ENCODE measurements at places on chromosomes 3 and 15.

- no peak for DNase-seq
Measured at GRCh38 chr3:12308517-12308916, 19.6 kb downstream of the PPARG start.

- no peak for DNase-seq
Measured at GRCh38 chr3:106343811-106344210, 475.0 kb upstream of the CBLB start.

GRCh38 chr3:36824443-36824842, 60.1 kb upstream of the DCLK3 start:
- DNase-seq, result no peak

GRCh38 chr15:77839970-77840905, 207.5 kb upstream of the LINGO1 start:
- no peak for DNase-seq

DNA sequence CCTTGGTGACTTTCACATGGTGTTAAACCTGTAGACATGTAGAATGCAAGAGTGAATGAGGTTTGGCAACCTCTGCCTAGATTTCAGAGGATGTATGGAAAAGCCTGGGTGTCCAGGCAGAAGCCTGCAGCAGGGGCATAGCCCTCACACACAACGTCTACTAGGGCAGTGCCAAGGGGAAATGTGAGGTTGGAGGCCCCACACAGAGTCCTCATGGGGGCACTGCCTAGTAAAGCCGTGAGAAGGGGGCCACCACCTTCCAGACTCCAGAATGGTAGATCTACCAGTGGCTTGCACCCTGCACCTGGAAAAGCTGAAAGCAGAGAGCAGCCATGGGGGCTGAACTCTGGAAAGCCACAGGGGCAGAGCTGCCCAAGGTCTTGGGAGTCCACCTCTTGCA, 241.2 kb downstream of the KLF13 start:
- no peak for DNase-seq

DNA sequence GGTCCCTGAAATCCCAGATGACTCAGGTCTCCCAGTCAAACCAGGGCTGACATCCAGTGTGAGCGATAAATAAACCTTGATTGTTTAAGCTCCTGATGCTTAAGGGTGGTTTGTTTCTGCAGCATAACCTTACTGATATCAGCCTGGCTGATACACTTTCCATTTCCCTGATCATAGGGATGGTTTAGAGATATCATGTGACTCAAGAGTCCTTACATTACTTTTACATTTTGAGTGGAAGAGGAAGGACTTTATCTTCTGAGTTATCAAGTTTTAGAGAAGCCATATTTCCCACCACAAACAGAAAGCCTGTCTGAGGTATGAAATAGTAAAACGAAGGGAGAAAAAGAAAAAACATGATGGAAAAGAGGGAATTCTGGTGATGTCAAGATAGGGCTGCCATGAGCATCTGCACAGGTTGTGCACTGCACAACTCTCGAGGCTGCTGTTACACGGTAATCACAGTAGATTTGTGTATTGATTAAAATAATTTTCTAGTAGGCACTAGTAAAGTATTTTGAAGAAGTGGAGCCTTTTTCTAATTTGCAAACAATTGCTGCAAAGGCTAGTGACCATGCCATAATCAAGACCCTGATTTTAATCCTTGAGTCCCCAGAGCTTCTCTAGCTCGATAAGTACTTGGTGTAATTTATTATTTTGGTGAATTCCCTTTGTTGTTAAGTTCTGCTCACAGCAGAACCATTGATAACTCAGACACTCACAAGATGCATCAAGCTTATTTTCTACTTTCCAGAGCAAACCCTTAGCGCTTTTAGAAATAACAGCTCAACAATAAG, 34.1 kb upstream of the FBLN2 start:
- DNase-seq, result no peak

- DNase-seq, result no peak
Measured at GRCh38 chr15:49573421-49573820, 47.2 kb downstream of the FAM227B start.

DNA sequence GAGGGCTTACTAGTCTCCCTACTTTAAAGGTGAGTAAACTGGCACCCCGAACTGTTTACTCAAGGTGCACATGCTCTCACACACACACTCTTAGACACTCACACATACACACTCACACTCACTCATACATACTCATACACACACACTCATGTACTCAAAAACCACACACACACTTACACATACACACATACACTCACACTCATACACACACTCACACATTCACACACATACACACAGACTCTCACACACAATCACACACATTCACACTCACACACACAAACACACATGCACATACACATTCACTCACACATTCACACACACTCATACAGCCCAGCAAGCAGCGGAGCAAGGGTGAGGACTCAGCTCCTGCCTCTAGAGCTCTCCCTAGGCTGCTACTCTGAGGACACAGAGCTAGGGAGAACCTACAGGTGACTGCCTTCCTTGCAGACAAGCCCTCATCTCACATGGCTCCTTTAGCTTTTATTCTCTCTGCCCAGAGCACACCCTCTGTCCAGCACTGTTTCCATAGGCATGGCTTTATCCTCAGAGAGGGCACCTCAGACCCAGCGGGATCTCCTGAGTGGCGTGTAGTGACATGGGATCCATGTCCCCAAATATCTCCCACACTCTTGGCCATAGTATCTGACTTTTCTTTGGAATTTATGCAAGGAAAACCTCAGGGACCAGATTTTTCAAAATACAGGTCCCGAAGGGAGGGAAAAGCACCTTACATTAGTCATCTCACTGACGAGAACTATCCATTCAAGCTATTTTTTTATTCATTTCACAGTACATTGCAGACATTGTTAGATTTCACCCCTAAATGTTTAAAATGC, 26.2 kb upstream of the ATG7 start:
- no peak for DNase-seq

GRCh38 chr15:26773067-26773877, 406 bp upstream of the GABRB3 start:
- no peak for DNase-seq

DNA sequence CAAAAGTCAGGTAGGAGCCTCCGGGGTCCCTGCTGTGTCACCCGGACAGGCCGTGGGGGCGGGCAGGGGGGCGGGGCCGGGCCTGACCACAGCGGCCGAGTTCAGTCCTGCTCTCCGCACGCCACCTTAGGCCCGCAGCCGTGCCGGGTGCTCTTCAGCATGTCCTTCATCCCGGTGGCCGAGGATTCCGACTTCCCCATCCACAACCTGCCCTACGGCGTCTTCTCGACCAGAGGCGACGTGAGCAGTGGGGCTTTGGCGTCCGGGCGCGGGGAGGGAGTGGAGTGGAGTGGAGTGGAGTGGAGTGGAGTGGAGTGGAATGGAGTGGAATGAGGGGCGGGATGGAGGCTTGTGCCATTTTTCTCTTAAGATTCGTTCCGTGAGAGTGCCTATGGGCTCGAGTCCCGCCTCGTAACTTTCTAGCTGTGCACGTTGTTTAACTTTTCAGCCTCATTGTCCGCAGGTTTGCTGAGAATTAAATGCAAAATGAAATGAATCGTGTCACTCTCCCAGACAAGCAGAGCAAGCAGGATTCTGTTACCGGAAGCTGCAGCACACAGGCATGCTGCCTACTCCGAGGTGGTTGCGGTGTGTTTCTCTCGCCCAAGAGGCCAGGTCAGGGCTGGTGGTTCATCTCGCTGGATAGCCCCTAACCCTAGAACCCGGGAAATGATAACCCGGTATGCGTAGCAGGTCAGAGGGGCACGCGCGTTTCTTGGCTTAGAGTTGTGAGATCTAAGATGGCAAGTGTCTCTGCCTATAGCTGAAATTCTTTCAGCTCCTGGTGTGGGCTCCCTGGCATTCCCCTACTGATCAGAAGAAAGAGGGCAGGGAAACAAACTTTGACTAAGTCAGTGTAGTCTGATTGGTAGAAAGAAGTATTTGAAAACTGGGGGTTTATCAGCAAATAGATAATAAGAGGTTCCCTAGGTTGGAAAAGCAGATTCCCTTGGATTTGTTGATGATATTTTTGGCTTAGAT, at the start of gene FAH:
Gene FAH (plus strand): TSS at position 104 of the 981 bp plus-strand sequence. CDS start 56 bp downstream, at position 160.
- DNase-seq, result peak; percentile 5

DNA sequence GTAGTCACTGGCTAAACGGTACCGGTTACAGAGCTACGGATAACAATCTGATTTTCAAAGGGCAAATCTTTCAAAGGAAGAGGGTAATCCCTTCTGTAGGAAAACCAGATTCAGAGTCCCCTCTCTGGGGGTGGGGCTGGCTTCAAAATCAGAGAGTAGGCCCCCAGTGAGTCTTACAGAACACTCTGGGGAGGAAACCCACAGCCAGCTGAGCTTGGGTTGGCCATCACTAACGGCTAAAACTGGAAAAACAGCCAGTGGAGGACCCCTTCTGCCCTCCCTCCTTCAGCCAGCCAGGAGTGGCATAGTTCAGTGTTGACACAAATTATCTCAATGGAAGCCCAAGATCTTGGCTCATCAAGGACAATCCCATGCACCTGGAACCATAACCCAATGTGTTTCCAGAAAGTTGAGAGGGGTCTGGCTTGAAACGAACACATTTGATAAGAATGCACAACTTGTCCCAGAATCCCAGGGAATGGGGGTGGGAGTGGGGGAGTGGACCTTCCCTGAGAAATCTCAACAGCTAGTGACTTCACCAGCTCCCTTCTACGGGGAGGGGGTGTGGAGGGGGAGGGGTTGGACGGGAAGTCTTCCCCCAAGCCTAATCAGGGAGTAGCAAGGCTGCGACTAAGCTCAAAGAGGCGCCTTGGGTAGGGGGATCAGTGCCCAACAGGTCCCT, 1.0 kb downstream of the RASL12 start:
- no peak for DNase-seq

DNA sequence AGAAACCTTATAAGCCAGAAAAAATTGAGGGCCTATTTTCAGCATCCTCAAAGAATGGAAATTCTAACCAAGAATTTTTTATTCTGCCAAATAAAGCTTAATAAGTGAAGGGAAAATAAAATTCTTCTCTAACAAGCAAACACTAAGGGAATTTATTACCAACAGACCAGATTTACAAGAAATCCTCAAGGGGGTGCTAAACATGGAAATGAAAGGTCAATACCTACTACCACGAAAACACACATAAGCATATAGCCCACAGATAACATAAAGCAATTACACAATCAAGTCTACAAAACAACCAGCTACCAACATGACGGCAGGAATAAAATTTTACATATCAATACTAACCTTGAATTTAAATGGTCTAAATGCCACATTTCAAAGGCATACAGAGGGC, 883.5 kb downstream of the SI start:
- no peak for DNase-seq

GRCh38 chr3:187051724-187052366, 87.5 kb downstream of the RPL39L start:
- DNase-seq, result no peak

GRCh38 chr3:100197876-100198275, 62.9 kb upstream of the TBC1D23 start:
- DNase-seq, result no peak

DNA sequence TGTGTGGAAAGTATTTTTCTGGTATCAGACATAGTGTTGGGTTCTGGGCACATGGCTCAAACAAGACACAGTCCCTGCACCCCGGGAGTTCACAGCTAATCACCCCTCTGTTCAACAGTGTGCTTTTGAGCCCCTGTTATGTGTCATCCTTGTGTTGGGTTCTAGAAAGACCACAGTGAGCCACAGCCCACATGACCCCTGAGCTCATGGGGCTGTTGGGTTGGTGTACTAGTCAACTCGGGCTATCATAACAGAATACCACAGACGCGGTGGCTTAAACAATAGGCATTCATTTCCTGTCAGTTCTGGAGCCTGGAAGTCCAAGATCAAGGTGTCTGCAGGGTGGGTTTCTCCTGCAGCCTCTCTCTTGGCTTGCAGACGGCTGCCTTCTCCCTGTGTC, 100.0 kb downstream of the DNAJB8 start:
- no peak for DNase-seq

Data from iPS DF 19.7 (cell line).